Cerebellum (tissue), 4 donors: ENCODE measurements at places on chromosomes 1 and 21. TPM values are rescaled to one million over a fixed set of nuclear protein-coding genes. Genes with fewer than 3 reads are reported as not detected.

Gene LORICRIN
- total RNA-seq = not detected

Gene RSPO1
- 1.6 TPM for total RNA-seq

Gene BEST4
- 0.27 TPM for total RNA-seq

Gene OR6N1
- total RNA-seq = not detected

Gene CLDN8
- not detected for total RNA-seq

DNA sequence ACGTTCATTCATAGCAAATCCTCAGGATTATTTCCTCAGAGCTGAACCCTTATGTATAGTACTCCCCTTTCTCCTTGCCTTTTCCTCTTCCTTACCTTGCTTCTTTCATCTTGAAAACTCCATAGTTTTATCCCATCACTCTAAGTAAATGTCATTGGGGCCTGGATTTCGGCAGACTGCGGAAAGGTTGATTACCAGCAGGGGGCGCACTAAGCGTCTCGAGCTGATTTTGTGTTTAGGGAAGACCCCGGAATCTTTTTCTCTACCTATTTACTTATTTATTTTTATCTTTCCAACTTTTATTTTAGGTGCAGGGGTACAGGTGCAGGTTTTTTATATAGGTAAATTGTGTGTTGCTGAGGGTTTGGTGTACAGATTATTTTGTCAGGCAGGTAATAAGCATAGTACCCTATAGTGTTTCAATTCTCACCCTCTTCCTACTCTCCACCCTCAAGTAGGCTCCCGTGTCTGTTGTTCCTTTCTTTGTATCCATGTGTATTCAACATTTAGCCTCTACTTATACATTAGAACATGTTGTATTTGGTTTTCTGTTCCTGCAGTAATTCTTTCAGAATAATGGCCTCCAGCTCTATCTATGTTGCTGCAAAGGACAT is 11.4 kb upstream of the MTARC1 start:
- DNase-seq = no peak

GRCh38 chr1:115325874-115326273 is 12.2 kb downstream of the NGF start:
- DNase-seq = no peak

Gene BNIPL
- 0.54 TPM for total RNA-seq

Gene IL10
- 0.18 TPM for total RNA-seq

GRCh38 chr1:200478239-200478623 is 68.4 kb upstream of the ZNF281 start:
- no peak for DNase-seq

- no peak for DNase-seq
Observed at GRCh38 chr1:25648681-25649440, 32.3 kb downstream of the MAN1C1 start.

GRCh38 chr21:31443736-31444521 is 99.9 kb upstream of the TIAM1 start:
- DNase-seq = no peak

GRCh38 chr1:109864047-109864822 is 46.4 kb upstream of the CSF1 start:
- no peak for DNase-seq

GRCh38 chr1:108000620-108001111 is 35.7 kb upstream of the VAV3 start:
- DNase-seq = peak; percentile 15

Gene CD52
- total RNA-seq = not detected

- DNase-seq = no peak
Observed at GRCh38 chr1:82697965-82698364, 897.2 kb downstream of the ADGRL2 start.

GRCh38 chr1:3515774-3516480 is 61.5 kb downstream of the ARHGEF16 start:
- DNase-seq = no peak

DNA sequence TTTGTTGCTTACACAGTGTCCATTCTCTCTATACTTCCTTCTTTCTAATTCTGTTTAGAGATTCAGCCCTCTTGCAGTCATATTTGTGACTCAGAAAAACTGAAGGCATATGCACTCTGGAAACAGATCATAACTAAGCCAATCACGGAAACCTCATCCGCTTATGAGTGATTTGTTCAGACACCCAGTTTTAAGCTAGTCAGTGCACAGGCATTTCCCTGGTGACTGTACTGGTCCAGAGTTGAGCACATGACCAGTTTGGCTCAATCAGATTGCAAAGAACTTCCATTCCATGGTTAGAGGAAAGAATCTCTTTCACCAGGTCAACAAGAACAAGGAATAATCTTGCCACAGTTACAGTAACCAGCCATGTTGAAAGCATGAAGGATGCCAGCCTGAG is 69.2 kb upstream of the SGIP1 start:
- DNase-seq = no peak

DNA sequence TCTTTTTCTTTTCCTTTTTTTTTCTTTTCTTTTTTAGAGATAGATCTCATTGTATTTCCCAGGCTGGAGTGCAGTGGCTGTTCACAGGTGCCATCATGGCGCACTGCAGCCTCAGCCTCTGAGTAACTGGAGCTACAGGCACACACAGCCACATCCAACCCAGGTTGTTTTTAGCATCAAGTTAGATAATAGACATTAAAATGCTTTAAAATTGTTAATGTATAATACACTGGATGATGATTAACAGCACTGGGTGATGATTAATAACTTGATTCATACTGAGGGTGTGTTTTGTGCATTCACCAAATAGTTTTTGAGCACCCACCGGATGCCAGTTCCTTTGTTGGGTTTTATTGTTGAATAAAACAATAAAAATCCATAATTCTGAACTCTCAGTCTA is 75.2 kb downstream of the BEND5 start:
- DNase-seq = no peak

Gene NECTIN4
- not detected for total RNA-seq

DNA sequence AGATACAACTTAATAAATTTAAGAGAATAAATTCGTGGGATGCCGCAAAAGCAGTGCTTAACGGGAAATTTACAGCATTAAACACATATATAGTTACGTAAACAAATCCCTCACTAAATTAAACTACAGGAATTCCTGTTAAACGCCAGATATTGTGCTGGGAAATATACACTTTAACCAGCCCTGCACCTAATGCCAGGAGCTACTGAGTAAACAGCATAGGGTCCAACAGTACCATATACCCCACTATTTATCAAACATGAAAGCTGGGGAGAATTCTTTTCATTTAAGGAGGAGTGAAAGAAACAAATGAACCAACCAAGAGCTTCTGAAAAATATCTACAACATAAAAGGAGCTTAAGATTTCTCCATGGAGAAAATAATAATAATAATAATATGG is 11.7 kb downstream of the FRRS1 start:
- no peak for DNase-seq

DNA sequence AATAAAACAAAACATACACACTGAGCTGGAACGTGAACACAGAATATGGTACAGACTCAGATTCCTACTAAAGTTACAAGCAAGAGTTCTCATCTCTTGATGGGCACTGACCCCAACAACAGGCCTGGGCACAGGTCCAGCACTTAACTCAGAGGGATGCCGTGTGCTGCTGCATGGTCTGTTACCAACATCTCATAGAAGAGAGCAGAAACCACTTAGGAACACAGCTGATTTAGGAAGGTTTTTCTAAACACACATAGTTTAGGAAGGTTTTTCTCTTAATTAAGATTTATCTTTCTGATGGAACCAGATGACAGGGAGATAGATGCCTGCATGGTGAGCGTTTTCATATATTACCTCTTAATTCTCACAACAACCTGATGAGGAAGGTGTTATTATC is 1.5 kb downstream of the GCLM start:
- DNase-seq = peak; percentile 8

Gene ATP6V1G3
- not detected for total RNA-seq

- DNase-seq = no peak
Observed at GRCh38 chr1:1021010-1021919, 1.3 kb downstream of the AGRN start.

DNA sequence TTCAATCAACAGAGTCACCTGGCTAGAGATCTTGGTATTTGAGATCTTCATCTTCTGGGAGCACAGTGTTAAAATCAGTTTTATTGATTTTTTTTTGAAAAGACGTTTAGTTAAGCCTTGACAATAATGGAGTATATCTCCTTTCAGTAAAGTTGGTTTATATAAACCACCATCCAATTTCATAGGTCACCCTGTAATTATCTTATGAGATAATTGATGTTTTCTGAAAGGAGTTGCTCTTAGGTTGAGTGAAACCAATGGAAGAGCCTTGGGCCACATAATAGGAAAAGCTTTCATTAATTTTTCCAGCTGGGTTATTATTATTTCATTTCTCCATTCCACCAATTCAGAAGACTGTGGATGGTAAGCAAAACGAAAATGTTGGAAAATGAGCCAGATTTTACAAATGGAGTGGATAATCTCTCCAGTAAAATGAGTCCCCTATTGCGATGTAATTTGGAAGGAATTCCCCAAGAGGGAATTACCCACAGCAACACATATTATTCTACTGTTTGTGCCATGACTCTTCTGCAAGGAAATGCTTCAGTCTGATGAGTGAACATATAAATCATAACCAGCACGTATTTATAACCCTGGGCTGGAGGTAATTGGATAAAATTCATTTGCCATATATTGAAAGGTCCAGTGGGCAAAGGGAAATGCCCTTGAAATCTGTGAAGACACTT is 46.2 kb upstream of the TINAGL1 start:
- DNase-seq = no peak

Gene ARHGEF16
- 0.45 TPM for total RNA-seq

DNA sequence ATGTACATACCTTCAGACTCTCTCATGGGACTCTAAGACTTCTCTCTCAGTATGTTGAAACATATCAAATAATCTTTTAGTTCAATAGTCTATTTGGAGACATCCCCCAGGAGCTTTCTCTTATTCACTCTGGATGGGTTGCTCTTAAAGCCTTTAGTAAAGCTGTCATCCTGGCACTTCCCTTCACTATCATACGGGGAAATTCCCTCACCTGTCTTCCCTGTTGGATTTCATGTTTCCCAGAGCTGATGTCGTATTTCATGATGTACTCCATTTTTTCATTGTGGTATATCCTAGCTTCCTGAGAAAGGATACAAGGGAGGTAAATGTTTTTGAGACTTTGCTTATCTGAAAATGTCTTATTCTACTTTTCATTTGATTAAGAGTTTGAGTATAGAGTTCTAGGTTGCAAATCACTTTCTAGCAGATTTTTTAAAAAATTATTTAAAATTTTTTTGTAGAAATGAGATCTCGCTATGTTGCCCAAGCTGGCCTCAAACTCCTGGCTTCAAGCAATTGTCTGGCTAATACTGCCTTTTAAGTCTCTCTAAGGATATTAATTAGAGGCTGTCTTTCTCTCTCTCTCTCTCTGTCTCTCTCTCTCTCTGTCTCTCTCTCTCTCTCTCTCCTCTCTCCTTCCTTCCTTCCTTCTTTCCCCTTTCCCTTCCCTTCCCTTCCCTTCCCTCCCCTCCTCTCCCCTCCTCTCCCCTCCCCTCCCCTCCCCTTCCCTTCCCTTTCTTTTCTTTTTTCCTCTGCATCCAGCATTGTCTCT is 17.0 kb upstream of the MACF1 start:
- no peak for DNase-seq

Gene PEAR1
- total RNA-seq = 1.8 TPM

Gene CFAP74
- total RNA-seq = 0.36 TPM

DNA sequence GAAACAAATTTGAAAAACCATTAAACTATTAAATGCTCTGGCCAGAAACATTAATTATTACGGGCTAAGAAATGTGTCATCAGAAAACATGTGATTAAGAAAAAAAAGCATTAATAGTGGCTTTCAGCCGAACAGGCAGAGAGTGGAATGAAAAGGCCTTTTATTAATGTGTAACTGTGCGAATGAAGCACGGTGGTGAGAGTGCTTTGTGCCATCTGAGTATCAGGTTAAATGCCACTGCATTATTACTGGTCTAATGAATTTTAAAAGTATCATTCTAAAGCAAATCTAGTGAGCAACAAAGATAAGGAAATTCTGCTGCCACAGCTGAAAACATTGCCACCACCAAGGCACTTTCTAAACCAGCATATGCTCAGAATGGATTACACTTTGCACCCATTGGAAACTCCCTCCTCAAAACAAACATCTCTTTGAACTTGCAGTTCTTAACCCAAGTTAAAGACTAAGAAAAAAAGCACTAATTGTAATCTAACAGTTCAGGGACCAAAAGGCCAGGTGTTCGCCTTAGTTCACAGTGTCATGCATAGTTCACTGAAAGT is 30.0 kb upstream of the SSX2IP start:
- no peak for DNase-seq

DNA sequence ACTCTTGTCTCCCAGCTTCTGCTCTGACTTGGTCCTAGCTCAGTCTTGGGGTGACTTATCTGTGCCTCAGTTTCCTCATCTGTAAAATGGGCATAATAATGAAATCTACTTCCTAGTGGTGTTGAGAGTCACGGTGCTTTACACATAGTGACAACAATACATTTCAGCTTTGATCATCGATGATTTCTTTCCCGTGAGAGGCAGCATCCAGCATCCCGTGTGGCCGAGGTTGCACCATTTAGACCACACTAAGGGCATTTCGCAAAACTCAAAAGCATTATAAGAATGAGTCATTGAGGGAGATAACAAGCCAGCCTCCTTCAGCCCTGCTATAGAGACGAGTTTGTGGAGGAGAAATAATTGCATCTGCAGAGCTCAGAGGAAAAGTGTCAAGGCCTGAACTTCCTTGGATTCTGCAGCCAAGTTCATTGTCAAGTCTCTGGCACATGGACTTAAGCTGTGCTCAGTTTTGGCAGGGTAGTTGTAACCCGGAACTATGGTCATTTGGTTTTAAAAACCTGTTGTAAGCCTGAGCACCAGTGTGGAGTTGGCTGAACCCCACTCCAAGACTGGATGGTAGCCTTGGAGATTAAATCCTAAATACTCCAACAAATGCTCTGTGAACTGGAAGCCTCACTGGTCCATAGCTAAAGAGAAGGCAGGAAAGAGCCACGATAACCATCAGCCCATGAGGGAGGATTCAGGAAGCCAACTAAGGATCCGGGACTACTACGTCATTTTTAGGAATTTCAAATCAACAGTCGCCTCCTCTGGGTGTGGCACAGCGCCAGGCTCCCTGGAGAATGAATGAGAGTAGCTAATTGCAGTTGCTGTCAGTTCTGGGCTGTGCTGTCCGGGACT is 64.2 kb downstream of the TCP10L start:
- DNase-seq = peak; percentile 57

Gene CCDC18
- 12.6 TPM for total RNA-seq

DNA sequence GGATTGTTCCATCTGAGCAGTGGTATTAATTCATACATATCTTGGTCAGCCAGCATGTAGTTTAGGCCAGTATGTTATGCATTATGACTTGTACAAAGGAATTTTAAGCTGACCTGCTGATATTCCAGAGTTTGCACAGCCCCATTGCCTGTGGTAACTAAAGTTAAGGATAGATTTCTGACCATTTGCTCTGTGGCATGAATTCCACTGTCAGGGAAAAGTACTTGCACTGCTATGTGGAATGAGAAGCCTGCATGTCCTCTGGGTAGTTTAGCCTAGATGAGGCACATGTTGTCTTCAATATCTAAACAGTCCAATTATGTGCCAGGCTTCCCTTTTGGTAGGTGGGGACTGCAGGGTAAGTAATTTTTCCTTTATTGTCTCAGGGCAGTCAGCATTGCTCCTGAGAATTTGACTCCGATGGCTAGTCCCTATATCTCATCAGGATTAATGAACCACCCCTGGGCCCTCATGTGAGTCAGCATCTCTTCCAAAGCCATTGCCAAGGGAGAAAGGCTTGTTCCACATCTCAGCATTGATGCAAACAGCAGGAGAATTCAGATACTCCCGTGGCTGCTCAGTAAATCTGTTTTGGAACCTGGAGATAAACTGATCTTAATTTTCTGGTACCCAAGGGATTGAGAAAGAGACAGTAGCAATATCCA is 30.2 kb downstream of the NEK7 start:
- DNase-seq = no peak

- DNase-seq = peak; percentile 17
Observed at GRCh38 chr1:27428316-27429028, 36.0 kb downstream of the GPR3 start.

Gene PPM1J
- total RNA-seq = 1.00 TPM

Gene CACHD1
- 46.5 TPM for total RNA-seq
